Stimulated activated CD8-positive, alpha-beta memory T cell treated with anti-CD3 and anti-CD28 coated beads, Interleukin-4, amount 100 ng/mL, for 4 hours (primary cell): ENCODE measurements at places on chromosomes 16 and 17.

- DNase-seq = no peak
Observed at GRCh38 chr16:17205279-17206211, 265.2 kb downstream of the XYLT1 start.

DNA sequence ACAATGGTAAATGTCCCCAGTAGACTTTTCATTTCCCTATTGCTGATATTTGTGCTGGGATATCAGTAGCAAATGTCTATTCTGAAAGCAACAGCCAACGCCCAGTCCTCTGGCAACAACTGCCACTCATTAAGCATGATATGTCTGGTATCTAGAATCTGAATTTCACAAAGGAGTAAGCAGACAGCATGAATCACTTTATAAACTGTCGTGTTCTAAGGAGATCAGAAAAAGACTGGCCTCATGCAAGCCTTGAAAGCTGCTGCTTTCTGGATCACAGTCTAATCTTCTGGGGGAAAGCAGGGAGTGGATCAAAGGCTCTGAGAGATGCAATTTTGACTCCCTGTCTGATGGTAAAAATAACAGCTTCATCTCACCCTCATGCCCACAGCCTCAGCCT is 153.1 kb upstream of the NOG start:
- no peak for DNase-seq

GRCh38 chr17:40511136-40511535 is 9.7 kb upstream of the TNS4 start:
- no peak for DNase-seq

GRCh38 chr17:57567251-57567650 is 177.8 kb downstream of the CCDC182 start:
- no peak for DNase-seq

- no peak for DNase-seq
Observed at GRCh38 chr17:78879635-78880186, 23.3 kb downstream of the CEP295NL start.

GRCh38 chr16:72050769-72051464 is 3.4 kb upstream of the HP start:
- no peak for DNase-seq

- no peak for DNase-seq
Observed at GRCh38 chr16:84050316-84050715, 7.7 kb upstream of the SLC38A8 start.

GRCh38 chr16:69564845-69565670 is 708 bp upstream of the NFAT5 start:
- DNase-seq = no peak

- no peak for DNase-seq
Observed at GRCh38 chr16:75218256-75219076, at the start of gene CTRB1. CTRB1 (plus strand) TSS chr16:75218988; CDS start chr16:75219008, 20 bp downstream.

DNA sequence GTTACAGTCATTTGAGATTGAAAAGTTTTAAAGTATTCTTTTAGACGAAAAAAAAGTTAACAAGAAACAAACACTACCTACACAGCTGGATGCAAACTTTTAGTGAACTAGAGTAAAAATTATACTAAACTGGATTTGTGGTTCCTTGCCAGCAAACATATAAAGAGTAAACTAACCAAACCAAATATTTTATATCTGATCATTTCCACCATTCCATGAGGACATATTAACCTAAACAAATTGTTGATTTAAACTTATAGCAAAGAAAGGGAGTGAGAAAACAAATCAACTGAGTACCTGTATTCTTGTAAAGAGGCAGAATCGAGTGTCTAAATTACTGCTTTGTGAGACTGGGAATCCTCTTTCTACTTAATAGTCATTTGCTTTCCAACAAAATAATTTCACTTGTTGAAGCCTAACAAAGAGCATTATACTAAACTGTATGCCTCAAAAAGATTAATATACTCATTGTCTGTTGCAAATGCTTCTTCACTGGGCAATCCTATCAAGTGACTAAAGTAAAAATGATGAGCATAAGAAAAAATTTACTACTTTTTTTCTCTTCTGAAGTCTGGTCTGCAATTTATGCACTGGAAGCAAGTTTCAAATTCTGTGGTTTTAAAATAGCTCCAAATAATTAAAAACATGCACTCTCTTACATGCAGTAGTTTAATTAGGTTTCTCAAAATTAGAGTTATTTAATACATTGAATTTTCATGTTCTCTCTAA is 37.5 kb downstream of the AKAP10 start:
- DNase-seq = no peak

DNA sequence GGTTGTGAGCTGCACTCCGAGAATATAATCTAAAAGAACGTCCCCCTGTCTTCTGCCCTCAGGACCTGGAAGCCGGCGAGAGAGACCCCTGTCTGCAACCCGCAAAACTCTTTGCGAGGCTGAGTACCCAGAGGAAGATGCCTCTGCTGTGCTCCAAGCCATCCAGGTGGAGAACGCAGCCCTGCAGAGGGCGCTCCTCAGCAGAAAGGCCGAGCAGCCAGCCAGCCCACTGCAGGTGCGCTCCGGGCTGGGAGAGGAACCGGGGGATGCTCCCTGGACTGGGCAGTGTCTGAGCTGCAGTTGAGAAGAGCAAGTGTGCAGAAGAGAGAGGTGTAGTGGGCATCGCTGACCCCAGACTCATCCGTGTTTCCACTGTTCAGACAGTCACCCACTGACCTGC is 148.3 kb downstream of the KATNIP start:
- no peak for DNase-seq

GRCh38 chr17:75178453-75178852 is 4.3 kb downstream of the SUMO2 start:
- no peak for DNase-seq
